ENCODE measurements at places on chromosomes 3 and 15.

GRCh38 chr15:78854833-78855372 is 17.8 kb upstream of the MORF4L1 start:
- no peak for DNase-seq

- DNase-seq, result no peak
Measured at GRCh38 chr15:45943240-45943639, 308.4 kb downstream of the SQOR start.

DNA sequence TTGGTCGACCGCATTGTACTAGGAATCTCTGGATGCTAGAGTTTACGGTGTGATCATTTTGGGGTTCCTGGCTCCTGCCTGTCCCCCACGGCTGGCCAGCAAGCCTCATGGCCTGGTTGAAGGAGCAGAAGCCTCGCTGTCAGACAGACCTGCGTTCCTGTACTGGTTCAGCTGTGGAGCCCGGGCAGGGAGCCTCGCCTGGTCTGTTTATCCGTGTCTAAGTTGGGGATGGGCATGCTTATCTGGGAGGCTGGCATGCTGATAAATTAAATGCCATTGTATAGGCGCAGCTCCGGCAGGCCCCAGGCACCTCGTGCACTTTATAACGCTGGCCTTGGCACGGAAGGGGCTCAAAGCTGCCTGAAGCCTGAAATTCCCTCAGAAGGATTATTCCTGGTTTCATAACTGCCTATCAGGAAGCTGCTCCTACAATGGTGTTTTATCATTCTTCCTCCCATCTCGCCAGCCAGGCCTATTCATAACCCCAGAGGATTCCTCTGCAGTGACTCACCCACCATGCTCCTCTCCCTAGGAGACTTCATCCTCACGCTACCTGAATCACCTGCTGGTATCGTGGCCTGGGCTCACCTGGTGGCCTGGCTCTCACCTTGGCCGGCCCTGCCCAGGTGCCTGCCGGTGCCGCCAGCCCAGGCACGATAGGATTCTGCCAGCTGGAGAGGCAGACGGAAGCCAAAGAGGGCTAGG is 110.9 kb downstream of the ASB7 start:
- DNase-seq, result no peak

DNA sequence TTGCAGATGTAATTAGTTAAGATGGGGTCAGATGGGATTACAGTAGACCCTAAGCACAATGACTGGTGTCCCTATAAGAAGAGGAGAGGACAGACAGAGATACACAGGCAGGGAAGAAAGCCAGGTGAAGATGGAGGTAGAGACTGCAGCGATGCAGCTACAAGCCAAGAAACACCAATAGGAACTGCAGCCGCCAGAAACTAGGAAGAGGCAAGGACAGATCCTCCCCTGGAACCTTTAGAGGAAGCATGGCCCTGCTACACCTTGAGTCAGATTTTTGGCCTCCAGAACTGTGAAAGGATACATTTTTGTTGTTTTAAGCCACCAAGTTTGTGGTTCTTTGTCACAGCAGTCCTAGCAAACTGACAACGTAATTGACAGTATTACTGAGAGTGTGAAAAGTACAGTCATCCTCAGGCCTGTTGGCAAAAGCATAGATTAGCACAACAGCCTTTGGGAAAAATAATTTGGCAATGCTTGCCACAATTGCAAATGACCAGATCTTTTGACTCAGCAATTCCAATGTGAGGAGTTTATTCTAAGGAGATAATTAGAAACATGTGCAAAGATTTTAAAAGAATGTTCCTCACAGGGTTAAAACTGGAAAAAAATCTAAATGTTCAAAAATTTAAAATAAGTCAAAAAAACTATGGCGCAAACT is 82.6 kb upstream of the TJP1 start:
- DNase-seq, result no peak

GRCh38 chr3:128425142-128425845 is 41.4 kb downstream of the DNAJB8 start:
- no peak for DNase-seq

- peak; percentile 15 for DNase-seq
Measured at GRCh38 chr3:190811775-190812480, 50.6 kb downstream of the GMNC start.

- DNase-seq, result no peak
Measured at GRCh38 chr15:42364529-42364928, 5.2 kb downstream of the CAPN3 start.

GRCh38 chr15:75056036-75056435 is 32.6 kb downstream of the PPCDC start:
- DNase-seq, result no peak

DNA sequence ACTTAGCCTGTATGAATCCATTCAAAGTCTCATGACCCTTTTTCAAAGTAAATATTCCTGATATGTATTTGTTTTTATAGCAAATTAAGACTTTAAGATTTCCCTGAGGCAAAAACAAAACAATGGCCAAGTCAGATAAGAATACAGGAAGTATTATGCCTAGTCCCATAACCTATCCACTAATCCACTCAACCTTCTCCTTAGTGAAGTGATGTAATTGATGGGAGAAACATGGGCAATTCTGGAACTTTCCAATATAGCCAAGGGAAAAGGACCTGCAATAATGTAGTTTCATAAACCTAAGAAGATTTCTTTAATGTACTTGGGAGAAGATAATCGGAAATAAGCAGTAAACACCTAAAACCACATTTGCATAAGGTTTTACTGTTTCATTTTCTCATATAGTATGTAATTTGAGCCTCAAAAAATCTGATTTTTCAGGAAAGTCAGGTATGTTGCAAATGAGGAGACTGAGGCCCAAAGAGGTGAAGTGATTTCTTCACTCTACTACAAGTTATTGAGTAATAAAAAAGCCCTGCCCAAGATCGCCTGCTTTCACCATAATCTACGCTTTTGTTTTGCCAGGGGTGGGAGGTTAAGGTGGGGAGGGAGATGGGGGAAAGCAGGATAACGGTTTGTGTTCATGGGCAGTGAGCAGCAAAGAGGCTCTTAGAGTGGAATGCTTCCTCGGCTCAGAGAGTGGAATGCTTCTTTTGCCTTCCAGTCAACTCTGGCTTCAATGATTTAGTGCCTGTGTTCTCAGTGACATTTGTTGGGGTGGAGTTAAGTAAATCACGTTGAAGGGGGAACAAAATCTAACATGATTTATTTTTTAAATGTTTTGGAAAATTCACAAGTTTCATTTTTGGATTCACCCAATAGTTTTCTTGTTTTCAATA is 95.0 kb upstream of the FNDC3B start:
- DNase-seq, result no peak

Measured in brain pericyte (primary cell).